ENCODE measurements at places on chromosomes 1 and 21.

- DNase-seq = no peak
Observed at GRCh38 chr1:172719694-172720138, 60.8 kb downstream of the FASLG start.

GRCh38 chr1:78475888-78476610 lies 14.7 kb upstream of the PTGFR start:
- DNase-seq = no peak

GRCh38 chr1:51131185-51131584 lies 29.2 kb downstream of the C1orf185 start:
- no peak for DNase-seq

GRCh38 chr1:58031416-58031815 lies 515.1 kb downstream of the OMA1 start:
- DNase-seq = no peak

DNA sequence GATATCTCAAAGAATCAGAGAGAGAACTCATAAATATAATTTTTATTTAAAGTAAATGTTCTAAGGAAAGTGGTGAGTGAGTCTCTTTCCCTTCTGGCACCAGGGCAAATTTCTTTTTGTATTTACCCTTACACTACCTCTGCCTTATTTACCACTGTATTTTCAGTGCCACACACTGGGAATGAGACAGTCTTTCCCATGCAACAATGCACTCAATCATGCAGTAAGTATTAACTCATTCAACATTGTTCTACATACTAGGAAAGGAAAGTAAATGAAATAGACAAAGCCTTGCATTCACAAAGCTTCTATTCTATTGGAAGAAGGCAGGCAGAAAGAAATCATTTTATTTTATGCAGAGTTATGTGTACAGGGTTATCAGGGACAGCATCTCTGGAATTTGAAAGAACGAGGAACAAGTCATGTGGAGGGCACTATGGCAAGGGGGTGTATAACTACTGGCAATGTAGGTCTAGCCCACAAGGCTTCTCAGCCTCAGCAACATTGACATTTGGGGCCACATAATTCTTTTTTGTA lies 129.8 kb upstream of the PRDX6 start:
- no peak for DNase-seq

DNA sequence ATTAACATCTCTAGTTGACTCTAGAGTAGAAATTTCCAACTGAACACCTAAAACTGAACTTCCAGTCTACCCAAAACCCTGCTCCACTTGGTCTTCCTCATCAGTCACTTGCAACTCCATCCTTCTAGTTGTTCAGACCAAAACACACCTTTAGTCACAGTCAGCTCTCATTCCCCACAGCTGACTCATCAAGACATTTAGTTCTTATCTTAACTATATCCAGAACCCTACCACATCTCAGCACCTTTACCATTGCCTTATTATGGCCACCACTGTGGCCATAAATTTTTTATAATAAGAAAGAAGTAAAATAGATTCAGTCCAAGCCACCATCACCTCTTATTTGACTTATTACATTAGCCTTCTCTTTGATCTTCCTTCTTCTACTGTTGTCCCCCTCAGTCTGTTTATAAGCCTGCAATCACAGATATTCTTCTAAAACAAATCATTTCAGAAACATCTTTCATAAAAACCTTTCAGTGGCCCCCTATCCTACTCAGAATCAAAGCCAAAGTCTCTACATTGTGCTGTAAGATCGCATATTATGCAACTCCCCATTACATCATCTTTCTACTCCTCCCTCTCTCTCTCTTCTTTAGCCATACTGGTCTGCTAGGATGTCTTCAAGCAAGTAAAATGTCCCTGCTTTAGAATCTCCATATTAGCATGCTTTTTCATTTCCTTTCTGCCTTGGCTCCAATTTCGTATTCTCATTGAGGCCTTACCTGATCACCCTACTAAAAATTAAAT lies 275.9 kb downstream of the LRRC40 start:
- DNase-seq = no peak

DNA sequence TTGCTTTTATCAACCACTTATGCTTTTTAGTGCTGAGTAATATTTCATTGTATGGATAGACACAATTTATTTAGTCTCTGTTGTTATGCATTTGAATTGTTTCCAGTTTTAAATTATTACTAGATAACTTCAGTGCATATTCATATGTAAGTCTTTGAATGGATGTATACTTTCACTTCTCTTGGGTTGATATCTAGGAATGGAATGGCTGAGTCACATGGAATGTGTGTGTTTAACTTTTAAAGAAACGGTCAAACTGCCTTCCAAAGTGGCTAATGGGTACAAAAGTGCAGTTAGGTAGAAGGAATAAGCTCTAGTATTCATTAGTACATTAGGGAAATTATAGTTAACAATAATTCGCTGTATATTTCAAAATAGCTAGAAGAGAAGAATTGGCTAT lies 82.4 kb downstream of the NPHS2 start:
- DNase-seq = no peak

DNA sequence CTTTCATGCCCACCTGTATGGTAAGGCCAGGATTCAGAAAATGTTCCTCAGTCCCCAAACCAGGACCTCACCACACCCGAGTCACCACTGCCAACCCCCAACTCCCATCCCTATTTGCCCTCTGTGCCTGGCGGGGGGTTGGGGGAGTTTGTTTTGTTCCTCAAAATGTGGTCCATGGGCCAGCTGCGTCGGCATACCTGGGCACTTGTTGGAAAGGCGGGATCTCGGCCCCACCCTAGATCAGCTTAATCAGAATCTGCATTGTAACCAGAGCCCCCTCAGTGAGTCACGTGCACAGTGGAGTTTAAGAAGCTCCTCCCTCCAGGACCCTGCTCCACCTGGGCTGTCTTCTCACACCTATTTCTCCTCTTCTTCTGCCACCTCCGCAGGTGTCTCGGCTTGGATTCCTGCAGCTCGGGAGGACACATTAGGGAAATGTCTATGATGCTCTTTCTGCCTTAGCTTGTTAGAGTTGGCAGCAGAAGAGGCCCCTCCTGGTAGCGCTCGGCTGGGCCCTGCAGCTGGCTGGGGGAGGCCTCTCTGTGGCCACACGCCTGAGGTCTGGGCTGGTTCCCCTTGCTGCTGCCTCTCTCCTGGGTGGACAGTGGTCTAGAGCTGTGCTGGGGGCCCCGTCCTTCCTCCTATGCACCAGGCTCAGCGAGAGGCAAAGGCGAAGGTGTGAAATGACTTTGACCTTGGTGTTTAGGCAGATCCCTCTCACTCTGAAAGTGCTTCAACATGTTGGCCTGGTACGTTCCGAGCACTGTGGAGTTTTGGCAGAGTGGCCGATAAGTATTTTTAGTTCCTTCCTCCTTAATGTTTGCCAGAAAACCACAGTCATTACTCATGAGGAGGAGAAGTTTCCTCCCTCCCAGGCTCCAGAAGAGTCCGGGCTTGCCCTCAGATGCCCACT lies 41.8 kb upstream of the CAMTA1 start:
- DNase-seq = no peak

Data from left lung (tissue), 14 donors.